Fibroblast of the aortic adventitia (primary cell): ENCODE measurements at places on chromosomes 11 and 22. TPM values are rescaled to one million over a fixed set of nuclear protein-coding genes. Genes with fewer than 3 reads are reported as not detected.

C11orf91 gene
- total RNA-seq, result not detected in 2 replicates

DNA sequence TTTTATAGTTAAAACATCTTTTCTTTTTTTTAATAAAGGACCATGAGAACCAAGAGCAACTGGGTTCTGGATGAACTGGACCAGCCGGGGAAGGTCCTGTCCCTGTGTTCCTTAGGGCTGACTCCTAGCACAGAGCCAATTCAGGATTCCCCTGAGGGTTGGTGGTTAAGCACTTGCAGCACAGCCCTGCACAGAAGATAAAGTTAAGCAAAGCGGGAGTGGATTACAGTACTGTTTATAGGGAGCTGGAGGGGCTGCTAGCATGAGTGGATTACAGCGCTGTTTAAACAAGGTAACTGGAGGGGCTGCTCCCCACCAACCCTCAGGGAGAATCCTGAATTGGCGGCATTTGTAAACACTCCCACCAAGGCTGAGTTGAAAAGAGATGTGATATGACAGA is 90.6 kb downstream of the CELSR1 start:
- peak; percentile 45 for DNase-seq

- no peak for DNase-seq
Measured at GRCh38 chr22:39349506-39349966, 255 bp upstream of the SYNGR1 start.

DNA sequence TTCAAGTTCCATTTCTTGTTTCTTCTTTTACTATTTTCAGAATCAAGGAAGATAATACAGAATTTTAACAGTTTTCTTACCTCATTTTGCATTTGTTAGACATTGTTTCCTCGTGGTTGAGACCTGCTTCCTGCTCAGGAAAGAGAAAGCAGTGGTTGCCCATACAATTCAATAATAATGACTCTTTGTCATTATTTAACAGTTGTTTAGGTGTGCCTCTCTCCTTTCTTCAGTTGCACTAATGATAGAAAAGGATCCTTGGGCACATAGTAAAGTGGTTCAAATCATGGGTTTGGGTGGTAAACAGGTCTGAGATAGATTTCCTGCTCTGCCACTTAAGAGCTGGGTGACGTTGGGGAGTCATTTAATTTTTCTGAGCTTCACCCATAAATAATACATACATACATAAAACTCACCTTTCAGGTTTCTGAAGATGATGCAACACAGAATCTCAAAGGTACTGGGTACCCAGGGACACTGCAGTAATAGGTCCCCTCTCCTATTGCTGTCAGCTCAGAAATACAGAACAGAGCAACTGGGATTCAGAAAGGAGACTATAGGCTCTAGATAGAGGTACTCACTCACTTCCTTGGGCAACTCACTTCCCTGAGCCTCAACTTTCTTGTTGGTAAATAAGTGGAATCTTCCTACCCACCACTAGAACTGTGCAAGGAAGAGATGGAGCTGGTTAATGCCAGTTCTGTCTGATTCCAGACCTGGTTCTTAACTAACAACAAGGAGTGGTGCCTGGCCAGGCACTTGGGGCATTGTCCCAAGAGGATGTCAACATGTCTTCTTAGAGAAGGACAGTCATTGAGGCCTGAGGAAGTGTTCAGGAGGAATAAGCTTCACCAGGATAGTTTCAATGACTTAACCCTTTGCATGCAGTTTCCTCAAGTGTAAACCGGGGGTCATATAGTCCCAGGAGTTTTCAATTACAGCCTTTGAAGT is 34.9 kb downstream of the CD44 start:
- no peak for DNase-seq

GRCh38 chr22:32545801-32546200 is 71.2 kb downstream of the FBXO7 start:
- DNase-seq, result peak; percentile 9

- DNase-seq, result no peak
Measured at GRCh38 chr11:108237058-108237481, 14.2 kb downstream of the ATM start.

LINC01488 gene
- not detected in 2 replicates for total RNA-seq
